ENCODE measurements at places on chromosomes 6 and 20. TPM values are rescaled to one million over a fixed set of nuclear protein-coding genes. Genes with fewer than 3 reads are reported as not detected.
A peak's percentile ranks its signal among the peaks of the same experiment; 100 is the strongest.

DNA sequence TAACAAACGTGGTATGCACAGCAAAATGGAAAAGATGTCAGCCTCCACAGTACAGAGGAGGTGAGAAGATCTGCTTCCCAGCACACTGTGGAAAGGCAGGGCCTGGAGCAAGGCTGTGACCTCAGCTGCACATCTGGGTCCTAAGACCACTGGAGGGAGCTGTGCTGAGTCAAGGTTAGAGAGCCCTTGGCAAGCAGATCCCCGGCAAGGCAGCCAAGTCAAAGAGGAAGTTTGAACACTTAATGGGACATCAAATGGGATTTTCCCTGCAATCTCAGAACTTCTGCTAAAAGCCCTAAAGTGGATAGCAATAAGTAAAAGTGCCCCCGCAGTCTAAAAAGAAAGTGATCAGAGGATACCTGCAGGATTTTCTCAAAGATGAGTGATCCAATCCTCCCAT, 39.5 kb downstream of the UNC5CL start:
- DNase-seq: peak; percentile 49

DNA sequence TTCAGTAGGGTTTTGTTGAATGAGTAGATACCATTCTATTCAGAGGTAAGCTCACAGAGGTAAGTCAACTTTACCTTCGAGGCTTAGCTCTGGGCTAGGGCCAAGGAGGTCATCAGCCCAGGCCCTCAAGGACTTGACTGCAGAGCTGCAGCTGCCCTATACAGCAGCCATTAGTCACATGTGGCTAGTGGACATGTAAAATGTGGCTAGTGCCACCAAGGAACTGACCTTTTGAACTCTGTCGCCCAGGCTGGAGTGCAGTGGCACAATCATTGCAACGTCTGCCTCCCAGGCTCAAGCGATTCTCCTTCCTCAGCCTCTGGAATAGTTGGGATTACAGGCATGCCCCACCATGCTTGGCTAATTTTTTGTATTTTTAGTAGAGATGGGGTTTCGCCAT, 47.9 kb upstream of the EPB41L1 start:
- DNase-seq: no peak

GRCh38 chr6:36110863-36111262, 19.4 kb upstream of the MAPK13 start:
- no peak for DNase-seq

DNA sequence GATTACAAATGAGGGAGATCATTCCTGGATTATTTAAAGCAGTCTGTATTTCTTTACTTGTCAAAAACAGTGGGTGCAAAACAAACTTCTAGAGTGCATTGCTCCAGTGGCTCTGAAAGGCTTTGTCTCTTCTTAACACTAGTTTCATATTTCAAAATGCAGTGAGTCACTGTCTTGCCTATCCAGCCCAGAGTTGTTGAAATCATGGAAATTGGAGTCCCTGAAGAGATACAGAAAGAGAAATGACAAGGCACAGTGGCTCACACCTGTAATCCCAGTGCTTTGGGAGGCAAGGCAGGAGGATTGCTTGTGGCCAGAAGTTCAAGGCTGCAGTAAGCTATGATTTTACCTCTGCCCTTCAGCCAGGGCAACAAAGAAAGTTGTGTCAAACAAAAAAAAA, 11.3 kb downstream of the SLC2A12 start:
- DNase-seq: no peak

DNA sequence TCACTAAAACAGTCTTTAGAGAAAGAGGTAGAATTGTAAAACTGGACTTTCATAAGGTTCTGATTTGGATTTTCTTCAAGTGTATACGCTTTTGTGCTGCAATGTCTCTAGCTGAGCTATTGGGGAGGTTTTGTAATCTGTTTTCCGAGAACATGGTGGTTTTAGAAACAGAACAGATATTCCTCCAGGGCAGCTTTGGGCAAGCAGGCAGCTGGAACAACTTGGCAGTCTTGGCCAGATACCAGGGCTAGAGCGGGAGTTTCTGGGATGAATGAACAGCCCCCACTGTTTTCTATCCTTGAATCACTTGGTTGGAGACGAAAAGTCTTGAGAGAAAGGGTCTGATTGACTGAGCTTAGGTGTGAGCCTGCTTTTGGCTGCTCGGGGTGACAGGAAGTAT, 17.1 kb upstream of the ARMC2 start:
- DNase-seq: no peak

DNA sequence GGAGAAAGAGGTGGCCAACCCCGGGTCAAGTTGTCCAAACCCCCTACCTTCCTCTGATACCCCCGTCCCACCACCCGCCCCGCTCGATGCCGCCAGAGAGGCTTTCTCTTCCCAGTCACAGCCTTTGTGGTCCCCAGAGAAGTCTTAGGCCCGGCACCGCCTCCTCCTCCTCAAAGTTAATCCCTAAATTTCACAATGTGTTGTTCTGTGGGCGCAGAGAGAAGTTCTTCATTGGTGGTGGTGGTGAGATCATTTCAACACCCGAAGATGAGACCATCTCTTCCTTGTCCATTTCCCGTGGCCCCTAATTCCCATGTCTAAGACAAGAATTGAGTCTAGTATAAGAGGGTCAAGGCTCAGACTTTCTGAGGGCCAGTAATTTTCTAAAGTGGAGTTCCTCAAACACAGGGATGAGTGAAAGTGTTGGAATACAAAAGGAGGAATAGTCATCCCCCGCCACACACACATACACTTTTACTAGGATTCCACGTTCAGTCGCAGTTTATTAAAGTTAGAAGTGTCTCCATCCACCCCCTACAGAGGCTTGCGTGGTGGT, 10.4 kb downstream of the TRIM31 start:
- DNase-seq: no peak

DNA sequence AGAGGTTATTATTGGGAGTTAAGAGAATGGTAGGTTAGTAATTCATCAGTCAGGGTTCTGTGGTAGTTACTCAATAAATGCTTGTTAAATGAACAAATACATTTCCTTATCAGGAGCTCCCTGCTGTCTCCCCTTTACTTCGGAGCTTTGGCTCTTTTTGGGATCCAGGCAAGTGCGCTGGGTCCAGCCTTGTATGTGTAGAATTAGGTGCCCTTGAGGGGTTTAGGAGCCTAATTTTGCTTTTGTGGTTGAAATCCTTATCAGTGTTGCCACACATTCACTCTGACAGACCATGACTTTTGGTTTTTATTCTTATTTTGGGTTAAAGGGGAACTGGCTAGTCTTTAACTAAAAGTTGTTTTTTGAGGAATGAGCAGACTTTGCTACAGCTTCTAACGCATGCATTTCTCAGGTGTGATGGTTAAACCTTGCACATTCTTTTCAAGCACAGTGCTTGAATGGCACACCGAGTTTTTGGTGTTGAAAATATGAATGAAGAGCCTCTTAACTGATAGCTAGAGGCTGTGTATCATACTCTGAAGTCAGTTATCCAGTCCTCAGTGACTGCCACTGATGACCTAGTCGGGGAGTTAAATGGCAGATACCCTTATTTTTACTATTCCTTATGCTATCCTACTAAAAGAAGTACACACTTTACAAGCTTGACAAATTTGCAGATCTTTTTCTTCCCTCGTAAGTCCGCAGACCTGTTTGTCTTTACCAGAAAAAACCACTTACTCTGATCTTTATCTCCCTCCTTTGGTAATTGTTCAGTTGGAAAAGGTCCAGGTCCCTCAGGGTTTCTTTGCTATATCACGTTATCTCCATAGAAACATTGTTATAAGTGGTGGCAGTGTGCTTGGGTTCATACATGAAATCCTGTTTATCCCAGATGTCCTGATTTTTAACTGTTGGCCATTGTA, 50.7 kb upstream of the PLCG1 start:
- DNase-seq: no peak

DNA sequence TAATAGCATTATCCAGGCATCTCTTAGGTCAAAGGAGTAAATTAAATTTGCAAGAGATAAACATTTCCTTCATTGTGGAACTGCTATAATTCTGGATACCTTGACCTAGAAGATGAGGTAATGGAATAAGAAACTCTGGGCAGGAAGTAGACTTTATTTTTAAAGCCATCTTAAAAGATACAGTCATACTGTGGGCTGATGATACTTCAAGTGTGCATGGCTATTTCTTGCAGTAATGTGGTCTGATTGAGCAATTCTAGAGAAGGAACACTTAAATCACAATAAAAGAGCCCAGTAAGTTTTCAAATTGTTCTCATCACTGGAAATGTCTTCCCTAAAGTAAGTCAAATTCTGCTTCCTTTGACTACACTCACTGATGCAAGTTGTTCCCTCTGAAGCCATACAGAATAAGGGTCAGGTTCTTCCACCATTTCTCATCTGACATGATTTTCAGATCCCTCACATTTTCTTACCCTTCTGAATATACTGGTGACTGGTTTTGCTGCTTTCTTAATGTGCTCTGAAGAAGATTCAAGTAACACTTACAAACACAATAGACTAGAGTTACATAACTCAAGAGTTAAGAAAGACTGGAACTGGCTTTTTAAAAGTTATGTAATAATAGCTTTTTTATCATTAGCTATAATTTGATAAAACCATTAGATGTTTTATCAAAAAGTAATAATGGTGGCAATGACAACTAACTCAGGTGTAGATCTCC, 62.6 kb upstream of the TMEM244 start:
- no peak for DNase-seq

DNA sequence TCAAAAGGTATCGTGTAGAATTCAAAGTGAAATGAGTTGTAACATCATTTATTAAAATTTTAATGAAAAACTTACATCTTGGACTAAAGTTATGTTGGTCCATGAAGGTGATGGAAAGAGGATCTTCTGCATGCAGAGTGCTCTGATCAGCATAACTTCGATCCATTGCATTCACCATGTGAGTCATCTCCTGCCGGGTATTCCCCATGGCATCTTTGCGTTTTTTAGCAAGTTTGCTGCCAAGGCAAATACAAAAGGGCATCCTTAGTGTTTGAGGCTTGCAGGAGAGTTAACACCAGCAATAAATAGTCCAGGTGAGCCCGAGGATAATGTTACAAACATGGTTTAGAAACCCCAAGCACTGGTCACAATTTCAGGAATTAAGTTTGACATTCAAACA, 104.2 kb upstream of the THEMIS start:
- no peak for DNase-seq

- DNase-seq: no peak
These were observed 560.7 kb upstream of the NOX3 start for GRCh38 chr6:156016186-156016976.

- DNase-seq: no peak
These were observed 24.7 kb downstream of the TRAF3IP2 start for GRCh38 chr6:111580826-111581505.

- DNase-seq: no peak
These were observed 55.7 kb downstream of the AFG1L start for GRCh38 chr6:108350528-108350927.

DNA sequence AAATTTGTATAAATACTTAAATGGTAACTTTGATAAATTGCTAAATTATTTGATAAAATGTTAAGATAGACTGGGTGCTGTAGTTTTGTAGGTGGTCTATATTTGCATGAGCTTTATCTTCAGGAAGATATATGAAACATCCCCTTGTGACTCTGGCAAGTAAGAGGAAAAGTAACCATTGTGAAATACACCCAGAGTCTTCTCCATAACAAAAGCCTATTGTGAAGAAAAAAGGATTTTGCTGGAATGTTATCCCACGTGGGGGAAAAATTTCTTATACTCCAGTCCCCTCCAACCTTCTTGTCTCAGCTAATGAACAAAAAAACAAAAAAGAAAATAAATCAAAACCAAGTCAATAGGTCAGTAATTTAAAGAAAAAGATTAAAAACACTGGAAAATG, 600.7 kb downstream of the HDGFL1 start:
- no peak for DNase-seq

- DNase-seq: no peak
These were observed 253.1 kb downstream of the SLC24A3 start for GRCh38 chr20:19465536-19465935.

GRCh38 chr6:32484614-32484998, 44.9 kb downstream of the HLA-DRA start:
- no peak for DNase-seq

- no peak for DNase-seq
These were observed 86.6 kb upstream of the BMP2 start for GRCh38 chr20:6680854-6681253.

- no peak for DNase-seq
These were observed 77.7 kb downstream of the FLRT3 start for GRCh38 chr20:14259689-14260088.

The MYB gene
- polyA plus RNA-seq: 0.77 TPM

The CCN6 gene
- 0.15 TPM for polyA plus RNA-seq

The GNAS-AS1 gene
- 2.8 TPM for polyA plus RNA-seq

The PRSS16 gene
- polyA plus RNA-seq: 0.27 TPM

The IRF4 gene
- 0.65 TPM for polyA plus RNA-seq

The CPXM1 gene
- 31.6 TPM for polyA plus RNA-seq

The EPPIN gene
- polyA plus RNA-seq: not detected

The TNXB gene
- polyA plus RNA-seq: 108 TPM

The RARS2 gene
- polyA plus RNA-seq: 39.9 TPM

The MAPK14 gene
- 34.0 TPM for polyA plus RNA-seq

The KCNK5 gene
- 1.5 TPM for polyA plus RNA-seq

The ANKRD6 gene
- polyA plus RNA-seq: 8.3 TPM

The HLA-DOB gene
- polyA plus RNA-seq: 0.30 TPM

The PGC gene
- polyA plus RNA-seq: not detected

The MUC22 gene
- not detected for polyA plus RNA-seq

The SLC22A1 gene
- 0.85 TPM for polyA plus RNA-seq

All from forelimb muscle (tissue), 1 donor.